ENCODE measurements at places on chromosomes 6 and 20.

DNA sequence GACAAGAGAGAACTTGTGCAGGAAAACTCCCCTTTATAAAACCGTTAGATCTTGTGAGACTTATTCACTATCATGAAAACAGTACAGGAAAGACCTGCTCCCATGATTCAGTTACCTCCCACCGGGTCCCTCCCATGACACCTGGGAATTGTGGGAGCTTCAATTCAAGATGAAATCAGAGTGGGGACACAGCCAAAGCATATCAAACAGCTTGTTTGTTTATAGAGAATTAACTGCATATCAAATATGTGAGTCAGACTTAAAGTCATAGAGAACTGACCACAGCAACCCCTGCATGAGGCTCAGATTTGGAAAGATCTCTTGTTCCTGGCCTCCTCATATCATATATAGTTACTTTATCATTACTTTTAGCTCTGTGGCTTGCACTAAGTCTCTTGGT is 29.1 kb upstream of the HDAC2 start:
- H3K27ac ChIP-seq = no peak overlapping the region
- H3K27me3 ChIP-seq = peaks cover 26% of the 10 kb centered on the region
- no peak for DNase-seq
- H3K4me1 ChIP-seq = no peaks in the 10 kb centered on the region
- H3K4me3 ChIP-seq = no peak overlapping the region

DNA sequence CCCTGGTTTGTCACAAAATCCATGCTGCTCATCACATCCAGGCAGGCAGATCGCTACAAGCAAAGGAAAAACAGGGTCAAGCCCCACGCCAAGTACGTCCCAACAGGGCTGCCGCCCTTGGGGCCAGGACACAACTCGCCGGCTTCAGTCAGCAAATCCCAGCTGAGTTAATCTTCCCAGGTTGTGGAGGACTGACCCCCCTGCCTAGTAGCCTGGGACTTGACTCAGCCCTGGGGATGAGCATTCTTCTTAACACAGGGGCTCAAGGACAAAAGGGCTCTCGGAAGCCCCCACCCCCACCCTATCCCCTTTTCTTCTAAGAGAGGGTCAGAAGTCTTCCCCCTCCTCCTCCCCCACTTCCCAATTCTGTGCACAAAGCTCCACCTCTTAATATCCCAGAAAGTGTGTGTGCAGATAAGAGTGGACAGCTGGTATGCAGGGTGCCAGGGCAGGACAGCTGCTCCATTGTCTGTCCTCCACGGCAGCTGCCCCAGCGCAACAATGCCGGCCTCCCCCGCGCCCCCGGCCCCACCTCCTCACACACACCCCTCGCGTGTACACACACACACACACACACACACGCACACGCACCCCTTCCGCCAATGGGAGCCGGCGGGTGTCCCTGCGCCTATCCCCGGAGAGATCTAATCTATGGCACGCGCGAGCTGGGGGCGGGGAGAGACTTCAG is 4.5 kb downstream of the DLL1 start:
- peaks cover 2% of the 10 kb centered on the region for H3K36me3 ChIP-seq
- peak; percentile 30 for DNase-seq
- peaks cover 13% of the 10 kb centered on the region for H3K4me1 ChIP-seq
- H3K27me3 ChIP-seq = peaks cover 21% of the 10 kb centered on the region

DNA sequence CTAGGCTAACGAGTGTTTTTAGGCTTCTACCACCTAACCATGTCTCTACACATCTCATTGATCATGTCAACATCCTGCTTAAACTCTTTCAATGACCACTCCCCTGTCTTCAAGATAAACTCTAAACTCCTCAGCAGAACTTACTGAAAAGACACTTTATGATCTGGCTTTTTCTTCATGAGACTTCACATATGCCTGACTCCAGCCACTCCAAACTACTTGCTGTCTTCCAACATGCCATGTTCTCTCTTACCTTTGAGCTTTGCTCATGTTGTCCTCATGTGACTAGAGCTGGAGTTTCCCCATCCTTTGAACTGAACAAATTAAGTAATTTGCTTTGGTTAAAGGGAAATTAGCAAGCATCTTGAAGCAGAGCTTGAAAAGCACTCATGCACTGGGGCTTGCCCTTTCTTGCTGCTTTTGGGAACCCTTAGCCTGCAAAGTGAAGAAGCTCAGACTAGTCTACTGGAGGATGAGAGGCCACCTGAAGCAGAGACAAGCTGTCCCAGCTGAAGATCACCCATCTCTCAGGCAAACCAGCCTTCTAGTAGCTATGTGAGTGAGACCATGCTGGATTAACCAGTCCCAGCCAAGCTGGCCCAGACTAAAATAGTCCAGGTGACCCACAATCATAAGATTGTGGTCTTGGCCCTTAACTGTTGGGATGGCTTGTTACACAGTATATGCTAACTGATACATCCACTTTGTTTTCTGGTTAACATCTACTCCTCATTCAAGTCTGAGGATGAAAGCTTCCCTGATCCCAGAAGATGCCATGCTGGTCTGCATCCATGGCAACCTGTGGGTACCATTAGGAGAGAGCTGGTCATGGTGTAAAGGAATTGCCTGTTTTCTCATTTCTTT is 235.8 kb downstream of the GMPR start:
- H3K36me3 ChIP-seq = peaks cover 25% of the 10 kb centered on the region
- peak overlapping the region; percentile 4 for H3K4me3 ChIP-seq
- peak; percentile 32 for DNase-seq
- H3K27ac ChIP-seq = peak overlapping the region; percentile 87
- H3K4me1 ChIP-seq = peaks cover 79% of the 10 kb centered on the region

DNA sequence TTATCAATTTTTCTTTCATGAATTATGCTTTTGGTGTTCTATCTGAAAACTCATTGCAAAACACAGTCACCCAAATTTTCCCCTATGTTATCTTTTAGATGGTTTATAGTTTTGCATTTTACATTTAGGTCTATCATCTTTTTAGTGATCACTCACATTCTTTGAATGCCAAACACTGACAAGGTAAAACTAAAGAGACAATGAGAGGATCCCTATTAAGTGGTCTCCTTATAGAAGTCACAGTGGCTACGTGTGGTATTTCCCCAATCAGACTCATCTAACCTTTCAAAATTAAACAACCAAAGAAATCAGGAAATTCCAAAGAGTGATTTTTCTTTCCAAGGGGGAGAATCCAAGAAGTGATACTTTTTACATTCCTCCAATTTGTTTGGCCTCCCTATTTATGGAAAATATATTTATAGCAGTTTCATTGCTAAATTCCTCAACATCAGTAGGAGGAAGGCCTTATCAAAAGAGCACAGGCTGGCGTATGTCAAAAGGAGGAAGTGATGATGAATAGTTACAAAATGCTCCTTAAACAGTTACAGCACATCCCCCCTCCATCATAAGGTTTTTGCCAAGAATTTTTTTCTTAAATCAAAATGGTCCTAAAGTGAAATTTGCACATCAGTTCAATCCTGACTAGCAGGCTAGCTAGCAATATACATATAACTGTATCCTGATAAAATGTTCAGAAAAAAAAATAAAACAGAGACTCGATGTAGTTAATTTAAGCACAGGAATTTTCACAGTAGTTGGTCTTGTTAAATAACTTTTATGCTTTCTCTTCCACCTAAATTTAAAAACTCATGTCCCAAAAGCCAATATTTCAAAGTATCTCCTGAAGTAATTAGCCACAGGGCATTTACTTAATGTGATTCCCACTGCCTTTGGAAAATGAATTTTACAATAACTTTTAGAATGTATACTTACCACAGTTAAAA is 76.2 kb upstream of the IPCEF1 start:
- H3K27me3 ChIP-seq = peaks cover 3% of the 10 kb centered on the region
- H3K4me1 ChIP-seq = no peaks in the 10 kb centered on the region
- H3K4me3 ChIP-seq = no peak overlapping the region
- no peak overlapping the region for H3K27ac ChIP-seq
- DNase-seq = no peak
- H3K36me3 ChIP-seq = no peaks in the 10 kb centered on the region

- H3K27me3 ChIP-seq = no peaks in the 10 kb centered on the region
- no peak for DNase-seq
- H3K36me3 ChIP-seq = no peaks in the 10 kb centered on the region
- H3K27ac ChIP-seq = no peak overlapping the region
- H3K4me3 ChIP-seq = no peak overlapping the region
- H3K4me1 ChIP-seq = no peaks in the 10 kb centered on the region
Measured at GRCh38 chr20:15584507-15584906, 988.7 kb downstream of the KIF16B start.

DNA sequence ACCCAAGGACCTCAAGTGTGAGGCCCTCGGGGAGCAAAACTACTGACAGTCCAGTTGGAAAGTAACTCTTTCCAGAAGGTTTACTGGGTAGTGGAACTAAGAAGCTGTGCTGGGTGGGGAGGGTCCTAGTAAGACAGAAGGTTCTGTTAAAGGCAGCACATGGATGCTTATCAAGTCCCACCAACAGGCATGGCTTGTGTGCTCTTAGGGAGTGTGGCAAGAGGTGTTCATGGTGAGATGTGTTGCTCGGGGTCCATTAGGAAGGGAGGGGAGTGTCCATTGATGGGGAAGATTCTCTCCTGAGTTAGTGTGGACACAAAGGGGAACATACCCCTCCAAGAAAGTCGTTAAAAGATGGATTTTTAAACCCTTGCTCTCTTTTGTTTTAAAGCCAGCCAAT is 120.6 kb downstream of the LY86 start:
- peaks cover 12% of the 10 kb centered on the region for H3K27me3 ChIP-seq
- no peak overlapping the region for H3K4me3 ChIP-seq
- H3K4me1 ChIP-seq = peaks cover 23% of the 10 kb centered on the region
- H3K27ac ChIP-seq = no peak overlapping the region
- DNase-seq = no peak
- no peaks in the 10 kb centered on the region for H3K36me3 ChIP-seq

Measured in activated CD4-positive, alpha-beta T cell treated with anti-CD3 and anti-CD28 coated beads for 36 hours (primary cell).